ENCODE measurements at places on chromosomes 1 and 21.

DNA sequence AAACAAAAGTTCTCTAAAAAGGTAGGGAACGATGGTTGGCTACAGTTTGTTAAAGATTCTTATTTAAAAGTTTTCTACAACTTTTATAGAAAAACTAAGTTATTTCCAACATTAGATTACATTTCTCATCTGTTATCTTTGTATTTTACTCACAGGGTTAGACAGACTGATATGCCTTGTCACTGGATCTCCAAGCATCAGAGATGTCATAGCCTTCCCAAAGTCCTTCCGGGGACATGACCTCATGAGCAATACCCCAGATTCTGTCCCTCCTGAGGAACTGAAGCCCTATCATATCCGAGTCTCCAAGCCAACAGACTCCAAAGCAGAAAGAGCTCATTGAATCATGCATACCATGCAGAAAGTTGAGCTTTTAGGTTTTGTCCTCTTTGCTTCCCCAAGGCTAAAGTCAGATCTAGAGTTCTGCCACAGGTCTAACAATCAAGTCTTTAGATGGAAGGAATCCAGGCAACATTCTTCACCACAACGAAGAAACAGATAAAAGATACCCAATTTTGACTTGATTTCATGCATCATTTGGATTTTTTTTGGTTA lies 10.3 kb downstream of the GAS5 start:
- no peak for DNase-seq

DNA sequence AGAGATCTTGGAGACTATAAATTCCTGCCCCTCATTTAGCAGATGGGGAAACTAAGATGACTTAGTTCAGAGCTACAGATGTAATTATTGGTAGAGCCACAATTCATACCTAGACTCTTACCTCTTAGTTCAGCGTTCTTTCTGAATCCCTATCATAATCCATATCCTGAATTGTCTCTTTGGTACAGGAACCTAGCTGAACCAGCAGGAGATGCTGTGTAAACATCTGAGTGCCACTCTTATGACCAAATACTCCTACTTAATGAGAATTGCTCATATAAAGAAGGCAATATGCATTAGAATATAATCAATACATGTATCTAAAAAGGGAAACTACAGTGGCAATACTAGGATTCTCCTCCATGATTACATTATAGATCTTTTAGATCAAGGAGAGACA lies 459.0 kb downstream of the SIPA1L2 start:
- DNase-seq, result no peak

DNA sequence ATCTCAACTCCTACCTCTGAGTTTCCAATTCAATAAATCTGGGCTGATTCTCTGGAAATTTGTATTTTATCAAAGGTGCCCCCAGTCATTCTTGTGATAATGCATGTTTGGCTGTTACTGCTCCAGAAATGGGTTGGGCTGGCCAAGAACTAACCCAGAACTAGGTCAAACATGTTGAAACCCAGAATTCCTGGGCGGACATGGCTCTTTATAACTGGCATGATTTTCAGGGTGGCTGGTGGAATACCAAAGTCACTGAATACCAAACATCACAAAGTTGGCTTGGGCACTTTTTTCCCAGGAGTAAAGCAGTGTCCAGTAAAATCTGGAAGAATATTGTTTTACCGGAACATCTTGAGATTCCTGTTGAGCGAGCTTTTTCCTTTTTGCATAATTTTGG lies 89.4 kb upstream of the S1PR1 start:
- DNase-seq, result no peak

DNA sequence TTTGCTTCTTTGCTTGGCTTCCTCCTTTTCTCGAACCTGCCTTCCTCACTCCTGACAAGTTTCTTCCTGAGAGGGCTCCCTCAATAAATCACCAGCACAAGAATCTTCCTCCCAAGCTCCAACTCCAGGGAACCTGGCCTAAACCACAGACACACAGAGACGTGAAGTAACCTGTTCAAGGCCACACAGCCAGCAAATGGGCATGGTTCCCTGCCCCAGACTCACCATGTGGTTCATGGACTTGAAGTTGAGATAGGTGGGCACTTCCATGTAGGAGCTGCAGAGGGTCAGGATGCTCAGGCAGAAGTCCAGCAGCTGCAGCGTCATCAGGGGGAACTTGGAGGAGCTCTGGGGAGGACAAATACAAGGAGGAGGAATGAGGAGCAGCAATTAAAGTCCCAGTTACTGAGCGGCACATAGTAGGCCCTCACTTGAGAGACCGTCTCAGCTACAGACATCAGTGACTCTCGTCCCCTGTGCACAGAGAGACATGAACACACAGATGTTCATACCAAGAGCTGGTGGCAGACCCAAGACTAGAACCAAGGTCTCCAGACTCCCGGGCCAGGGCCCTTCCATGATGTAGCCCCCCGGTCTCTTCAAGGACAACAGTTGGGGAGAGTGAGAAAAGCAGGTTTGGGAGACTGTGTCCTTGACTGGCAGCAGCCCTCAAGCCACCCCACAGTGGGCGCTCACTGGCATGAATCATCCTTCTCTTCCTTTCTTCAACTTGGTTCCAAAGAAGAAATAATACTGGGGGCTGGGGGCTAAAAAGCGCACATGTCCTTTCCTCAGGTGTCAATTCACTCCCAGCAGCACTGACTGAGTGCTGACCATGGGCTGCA lies 15.6 kb upstream of the MATN1 start:
- no peak for DNase-seq

DNA sequence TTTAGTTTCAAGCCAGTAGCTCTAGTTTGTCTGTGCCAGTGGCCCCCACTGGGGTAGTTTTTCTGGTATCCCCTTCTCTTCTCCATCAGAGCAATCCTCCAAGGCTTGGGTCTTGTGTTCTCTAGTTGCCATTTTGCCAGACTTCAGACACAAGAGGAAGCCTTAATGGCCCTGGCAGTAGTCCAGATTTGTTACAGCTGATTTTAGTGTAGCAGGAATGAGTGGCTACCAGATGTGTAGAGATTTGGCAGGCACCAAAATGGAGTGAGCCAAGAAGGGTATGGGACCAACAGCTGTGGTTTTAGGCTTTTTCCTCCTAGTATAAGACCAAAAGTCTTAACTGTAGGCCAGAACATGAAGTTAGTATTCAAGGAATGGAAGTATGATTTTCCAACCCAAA lies 56.8 kb downstream of the ACP6 start:
- no peak for DNase-seq

GRCh38 chr1:232045139-232045994 lies 418.8 kb downstream of the DISC1 start:
- no peak for DNase-seq

DNA sequence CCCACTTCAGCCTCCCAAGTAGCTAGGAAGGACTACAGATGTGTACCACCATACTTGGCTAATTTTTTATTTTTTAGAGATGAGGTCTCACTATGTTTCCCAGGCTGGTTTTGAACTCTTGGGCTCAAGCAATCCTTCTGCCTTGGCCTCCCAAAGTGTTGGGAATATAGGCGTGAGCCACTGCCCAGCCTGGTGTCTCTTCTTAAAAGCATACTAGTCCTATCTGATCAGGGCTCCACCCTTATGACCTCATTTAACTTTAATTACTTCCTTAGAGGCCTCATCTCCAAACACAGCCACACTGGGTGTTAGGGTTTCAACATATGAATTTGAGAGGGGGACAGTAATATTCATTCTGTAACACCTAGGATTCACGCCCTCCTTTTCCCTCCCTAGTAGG lies 130.9 kb downstream of the GLIS1 start:
- no peak for DNase-seq

DNA sequence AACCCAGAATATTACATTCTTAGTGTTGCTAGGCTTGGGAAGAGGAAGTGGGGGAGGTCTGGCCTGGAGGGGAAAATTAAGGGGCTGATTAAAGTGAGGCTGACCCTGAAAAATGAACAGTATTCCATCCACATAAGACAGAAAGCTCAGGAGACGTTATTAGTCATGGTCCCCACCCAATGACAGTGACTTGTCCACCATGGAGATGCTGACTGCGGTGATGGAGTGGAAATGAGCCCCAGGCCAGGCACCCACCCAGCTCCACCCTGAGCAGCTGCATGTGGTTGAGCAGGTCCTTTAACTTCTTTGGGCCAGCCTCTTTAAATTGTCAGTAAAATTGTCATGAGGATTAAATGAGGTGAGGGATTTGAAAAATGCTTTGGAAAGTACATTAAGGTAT lies 1.4 kb upstream of the SPRR4 start:
- no peak for DNase-seq

DNA sequence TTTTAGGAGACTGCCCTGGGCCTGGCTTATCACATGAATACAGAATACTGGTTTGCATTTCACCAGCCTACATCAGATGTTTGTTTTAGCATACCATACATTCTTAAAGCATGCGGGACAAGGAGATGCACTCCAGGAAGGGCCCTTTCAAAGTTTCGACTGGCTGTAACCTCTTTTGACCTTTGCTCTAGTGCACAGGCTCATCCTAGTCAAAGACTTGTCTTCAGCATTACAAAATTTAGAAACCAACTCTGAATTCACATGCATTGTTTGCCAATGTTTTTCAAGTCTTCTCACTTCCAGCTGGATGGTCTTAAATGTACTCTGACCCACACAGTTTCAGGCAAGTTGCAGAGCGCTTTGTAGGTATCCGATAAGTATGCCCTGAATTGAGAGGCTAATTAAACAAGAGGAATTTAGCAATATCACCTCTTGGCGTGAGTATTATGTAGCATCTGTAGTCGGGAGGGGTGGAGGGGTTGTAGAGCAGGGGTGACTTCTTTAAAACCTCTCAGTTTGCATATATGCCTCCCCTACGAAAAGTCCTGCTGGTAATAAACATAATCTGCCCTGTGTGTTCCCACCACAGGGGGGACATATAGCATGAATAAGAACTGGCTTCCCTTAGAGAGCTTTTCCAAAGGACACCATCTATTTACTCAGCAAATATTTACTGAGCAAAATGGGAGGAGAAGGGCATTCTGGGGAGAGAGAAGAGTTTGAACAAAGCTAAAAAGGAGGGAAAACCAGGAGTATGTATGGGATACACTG lies 24.4 kb upstream of the AHCYL1 start:
- no peak for DNase-seq

DNA sequence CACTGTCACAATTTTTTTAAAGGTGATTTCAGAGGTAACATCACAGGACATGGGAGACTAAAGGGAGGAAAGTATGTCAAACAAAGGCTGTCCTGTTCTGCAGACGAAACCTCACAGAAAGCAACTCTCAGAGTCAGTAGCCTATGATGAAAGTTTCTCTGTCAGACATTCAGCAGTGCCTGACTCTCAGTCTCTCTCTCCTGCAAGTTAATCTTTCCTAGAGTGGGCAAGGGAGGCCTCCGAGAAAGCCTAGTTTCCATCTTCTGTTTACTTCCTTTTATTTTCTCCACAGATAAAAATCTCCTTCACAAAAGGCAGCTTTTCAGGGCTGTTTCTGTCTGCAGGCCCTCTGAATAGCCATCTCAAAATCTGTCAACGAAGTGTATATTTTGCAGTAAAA lies 24.9 kb upstream of the FMO2 start:
- DNase-seq, result no peak

DNA sequence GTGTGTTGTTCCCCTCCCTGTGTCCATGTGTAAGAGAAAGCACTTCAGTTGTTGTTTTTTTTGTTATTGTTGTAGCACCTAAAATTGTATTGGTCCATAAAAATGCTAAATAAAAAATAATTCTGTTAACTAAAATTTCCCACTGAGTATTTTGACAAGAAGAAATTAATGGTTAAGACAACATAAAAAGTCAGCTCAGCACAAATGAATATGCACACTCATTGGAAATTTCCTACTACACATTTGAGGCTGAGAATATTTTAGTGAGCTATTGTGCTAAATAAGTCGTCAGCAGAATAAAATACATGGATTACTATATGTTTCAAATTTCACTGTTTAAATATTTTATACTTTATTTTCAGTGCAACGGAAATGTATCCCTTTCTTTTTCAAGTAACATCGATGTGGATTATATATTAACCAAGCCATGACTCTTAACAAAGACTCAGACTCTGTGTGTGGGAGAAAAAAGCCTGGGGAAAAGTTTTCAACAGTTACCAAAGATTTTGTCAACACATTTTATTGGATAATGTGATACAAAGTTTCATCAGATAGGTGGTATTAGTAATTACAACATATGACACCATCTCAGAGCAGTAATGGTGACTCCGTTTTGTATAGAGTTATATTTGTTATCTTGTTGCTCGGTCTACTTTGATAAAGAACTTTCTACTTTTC lies 63.4 kb downstream of the LYPLAL1 start:
- no peak for DNase-seq

DNA sequence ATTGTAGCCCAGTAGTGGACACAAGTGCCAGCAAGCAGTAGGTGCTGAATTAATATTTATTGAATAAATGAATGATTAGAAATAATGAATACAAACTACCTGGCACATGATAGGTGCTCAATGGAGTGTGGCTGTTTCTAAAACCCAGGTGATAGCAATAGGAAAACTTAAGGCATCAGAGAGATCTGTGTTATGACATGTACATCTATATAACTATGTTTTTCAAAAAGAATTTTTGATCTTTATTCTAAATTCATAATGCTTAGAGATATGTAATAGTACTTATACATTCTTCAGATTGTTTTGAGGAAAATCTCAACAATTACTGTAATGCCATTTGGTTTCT lies 5.0 kb downstream of the GADD45A start:
- DNase-seq, result no peak

GRCh38 chr1:30788580-30789387 lies 31.2 kb upstream of the LAPTM5 start:
- no peak for DNase-seq

DNA sequence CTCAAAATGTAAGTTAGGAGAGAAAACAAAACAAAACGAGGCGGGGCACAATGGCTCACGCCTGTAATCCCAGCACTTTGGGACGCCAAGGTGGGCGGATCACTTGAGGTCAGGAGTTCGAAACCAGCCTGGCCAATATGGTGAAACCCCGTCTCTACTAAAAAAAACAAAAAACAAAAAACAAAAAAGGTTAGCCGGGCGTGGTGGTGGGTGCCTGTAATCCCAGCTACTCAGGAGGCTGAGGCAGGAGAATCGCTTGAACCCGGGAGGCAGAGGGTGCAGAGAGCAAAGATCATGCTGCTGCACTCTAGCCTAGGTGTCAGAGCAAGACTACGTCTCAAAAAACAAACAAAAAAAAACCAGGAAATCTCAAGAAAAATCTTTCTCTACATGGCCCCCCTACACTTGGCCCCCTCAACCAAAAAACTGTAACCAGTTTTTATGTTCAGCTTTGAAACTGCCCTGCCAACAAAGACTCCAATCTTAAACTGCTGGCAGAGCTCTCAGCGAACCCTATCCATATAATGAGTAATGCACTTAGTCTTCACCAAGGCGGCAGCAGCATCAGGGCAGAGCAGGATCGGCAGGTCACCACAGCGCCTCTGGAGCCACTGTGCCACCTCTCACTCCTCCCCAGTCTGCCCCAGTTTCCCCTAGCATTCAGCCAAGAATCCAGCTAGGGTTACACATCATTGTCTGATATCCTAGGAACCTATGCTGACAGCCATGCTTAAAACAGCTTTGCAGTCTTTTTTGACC lies 71.7 kb downstream of the JAK1 start:
- DNase-seq, result no peak

DNA sequence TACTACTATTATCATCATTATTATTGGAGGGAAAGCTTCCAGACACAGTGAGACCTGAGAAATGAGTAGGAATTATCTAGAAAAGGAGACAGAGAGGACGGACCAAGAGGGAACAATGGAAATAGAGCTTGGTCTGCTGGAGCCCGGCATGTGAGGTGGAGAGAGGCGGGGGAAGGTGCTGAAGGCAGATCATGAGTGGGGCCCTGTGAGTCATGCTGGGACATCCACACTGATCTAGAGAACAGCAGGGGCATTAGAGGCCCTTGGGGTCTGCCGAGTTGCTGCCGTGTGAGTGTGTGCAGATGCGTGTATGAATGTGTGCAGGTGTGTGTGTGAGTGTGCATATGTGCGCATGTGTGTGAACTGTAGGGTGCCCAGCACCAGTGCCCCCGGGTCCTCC lies 65.7 kb downstream of the TMCO4 start:
- DNase-seq, result no peak

All from stimulated activated CD4-positive, alpha-beta T cell treated with anti-CD3 and anti-CD28 coated beads, Interleukin-4, amount 100 ng/mL, for 1 hour (primary cell).